Right cardiac atrium (tissue), 5 donors: ENCODE measurements at places on chromosomes 1 and 21.
A peak's percentile ranks its signal among the peaks of the same experiment; 100 is the strongest.

- DNase-seq: no peak
Observed at GRCh38 chr21:26782331-26782730, 62.9 kb downstream of the ADAMTS1 start.

GRCh38 chr1:59290193-59290949, 6.5 kb upstream of the FGGY start:
- DNase-seq: no peak

- no peak for DNase-seq
Observed at GRCh38 chr1:199550199-199551065, 477.1 kb upstream of the NR5A2 start.

- no peak for DNase-seq
Observed at GRCh38 chr1:50661626-50662025, 238.4 kb upstream of the DMRTA2 start.

DNA sequence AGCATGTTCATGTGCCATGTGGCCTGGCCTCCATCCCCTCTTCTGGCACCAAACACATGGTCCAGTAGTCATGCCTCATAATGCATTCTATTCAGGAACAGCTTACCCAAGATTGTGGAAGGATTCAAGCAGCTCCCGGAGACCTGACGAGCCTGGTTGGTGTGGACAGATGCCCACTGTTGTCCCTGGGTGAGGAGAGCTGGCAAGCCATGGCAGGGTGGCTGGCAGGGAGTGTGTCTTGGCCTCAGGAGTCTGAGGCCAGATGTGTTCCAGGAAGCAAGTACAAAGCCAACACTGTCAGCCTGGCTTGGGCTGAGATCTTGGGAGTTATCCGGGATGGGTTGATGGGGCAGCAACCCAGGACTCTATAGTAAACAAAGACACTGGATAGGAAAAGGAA, 7.3 kb upstream of the FABP3 start:
- no peak for DNase-seq

- no peak for DNase-seq
Observed at GRCh38 chr1:6163191-6163972, 16.7 kb downstream of the CHD5 start.

DNA sequence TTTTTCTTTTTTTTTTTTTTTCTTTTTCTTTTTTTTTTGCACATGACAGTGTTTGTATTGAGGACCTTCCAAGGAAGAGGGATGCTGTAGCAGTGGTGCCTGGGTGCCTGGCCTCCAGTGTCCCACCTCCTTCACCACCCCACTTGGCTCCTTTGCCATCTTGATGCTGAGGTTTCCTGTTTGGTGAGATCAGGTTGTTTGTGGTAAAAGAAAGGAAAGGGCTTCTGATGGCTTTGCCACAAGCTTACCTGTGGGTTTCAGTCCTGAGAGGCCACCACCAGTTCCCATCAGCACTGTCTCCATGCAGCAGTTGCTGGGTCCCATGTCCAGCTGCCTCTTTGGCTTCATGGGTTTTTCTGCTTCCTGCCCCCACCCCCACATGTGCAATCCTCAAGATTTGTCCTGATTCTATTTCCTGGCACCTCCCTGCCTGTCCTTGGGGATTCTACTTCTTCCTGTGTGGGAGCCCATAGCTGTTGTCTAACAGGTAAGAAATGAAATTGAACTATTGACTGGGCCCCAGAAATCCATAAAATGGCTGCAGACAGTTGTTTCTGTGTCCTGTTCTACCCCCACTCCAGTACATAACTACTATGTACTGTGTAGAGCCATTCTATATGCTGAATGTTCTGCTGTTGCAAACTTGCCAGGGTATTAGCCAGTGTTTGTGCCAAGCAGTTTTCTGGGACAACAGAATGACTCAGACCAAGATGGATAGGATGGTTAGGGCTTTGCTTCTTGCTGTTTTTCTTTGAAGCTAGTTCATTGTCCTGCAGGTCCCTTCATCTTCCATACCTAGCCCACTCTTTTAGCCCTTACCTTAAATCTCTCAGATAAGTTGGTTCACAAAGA, 4.2 kb upstream of the CCDC28B start:
- no peak for DNase-seq

GRCh38 chr1:246254854-246255253, 252.2 kb downstream of the SMYD3 start:
- DNase-seq: no peak

DNA sequence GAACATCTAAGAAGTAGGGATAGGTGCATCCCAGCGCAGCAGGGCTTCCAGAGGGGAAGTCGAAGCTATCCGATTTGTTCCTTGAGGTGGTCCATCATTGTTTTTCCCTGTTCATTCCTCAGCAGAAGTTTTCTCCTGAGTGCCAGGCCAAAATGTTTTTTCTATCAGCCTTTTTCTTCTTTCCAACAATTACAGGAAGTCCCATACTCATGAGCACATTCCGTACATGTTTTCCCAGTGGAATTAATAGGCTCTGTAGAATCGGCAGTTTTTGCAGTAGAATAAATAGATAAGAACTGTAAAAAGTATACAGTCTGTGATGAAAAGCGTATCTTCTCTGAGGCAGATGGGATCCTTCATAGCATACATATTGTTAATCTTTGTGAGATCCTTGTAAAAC, 24.8 kb downstream of the CD101 start:
- DNase-seq: no peak

GRCh38 chr1:96979304-96980268, 258.0 kb downstream of the PTBP2 start:
- DNase-seq: no peak

DNA sequence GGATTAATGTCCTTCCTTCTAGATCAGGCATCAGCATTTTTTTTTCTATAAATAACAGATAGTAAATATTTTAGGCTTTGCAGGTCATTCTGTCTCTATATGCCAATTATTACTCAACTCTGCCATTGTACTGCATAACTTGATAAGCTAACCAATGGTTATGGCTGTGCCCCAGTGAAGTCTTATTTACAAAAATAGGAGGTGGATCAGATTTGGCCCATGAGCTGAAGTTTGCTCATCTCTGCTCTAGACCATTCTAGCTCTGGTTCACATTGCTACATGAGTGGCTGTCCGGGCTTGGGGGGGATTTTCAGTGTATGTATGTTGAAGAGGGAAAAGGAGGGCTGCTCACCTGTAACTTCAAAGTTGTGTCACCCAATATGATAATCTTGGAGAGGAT, 10.1 kb downstream of the RAB7B start:
- no peak for DNase-seq

- no peak for DNase-seq
Observed at GRCh38 chr1:221171768-221172167, 292.5 kb downstream of the HLX start.

DNA sequence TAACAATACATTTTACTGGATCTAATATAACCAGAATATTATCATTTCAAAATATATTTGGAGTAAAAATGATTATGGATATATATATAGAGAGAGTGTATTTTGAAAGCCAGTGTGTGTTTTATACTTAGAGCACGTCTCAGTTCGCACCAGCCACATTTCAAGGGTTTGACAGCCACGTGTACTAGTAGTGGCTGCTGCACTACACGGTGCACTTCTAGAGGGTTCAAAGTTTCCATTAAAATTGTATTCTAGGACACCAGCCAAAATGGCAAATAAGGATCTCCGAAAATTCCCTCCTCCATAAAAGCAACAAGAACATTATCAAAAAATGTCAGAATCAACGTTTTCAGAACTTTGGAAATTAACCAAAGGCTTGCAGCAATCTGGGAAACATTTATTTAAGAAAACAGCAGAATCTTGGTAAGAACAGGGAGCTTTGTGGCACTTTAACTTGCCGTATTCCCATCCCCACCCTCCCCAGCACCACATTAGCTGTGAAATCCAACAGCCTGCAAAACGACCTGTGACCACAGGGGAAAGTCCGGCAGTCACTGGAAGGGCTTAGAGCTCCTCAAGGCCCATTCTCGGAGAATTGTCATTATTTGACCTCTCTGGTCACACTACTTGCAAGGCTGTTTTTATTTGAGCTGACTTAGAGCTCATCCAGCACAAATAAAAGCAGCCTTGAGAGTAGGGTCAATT, 33.5 kb upstream of the MRPS6 start:
- DNase-seq: no peak

DNA sequence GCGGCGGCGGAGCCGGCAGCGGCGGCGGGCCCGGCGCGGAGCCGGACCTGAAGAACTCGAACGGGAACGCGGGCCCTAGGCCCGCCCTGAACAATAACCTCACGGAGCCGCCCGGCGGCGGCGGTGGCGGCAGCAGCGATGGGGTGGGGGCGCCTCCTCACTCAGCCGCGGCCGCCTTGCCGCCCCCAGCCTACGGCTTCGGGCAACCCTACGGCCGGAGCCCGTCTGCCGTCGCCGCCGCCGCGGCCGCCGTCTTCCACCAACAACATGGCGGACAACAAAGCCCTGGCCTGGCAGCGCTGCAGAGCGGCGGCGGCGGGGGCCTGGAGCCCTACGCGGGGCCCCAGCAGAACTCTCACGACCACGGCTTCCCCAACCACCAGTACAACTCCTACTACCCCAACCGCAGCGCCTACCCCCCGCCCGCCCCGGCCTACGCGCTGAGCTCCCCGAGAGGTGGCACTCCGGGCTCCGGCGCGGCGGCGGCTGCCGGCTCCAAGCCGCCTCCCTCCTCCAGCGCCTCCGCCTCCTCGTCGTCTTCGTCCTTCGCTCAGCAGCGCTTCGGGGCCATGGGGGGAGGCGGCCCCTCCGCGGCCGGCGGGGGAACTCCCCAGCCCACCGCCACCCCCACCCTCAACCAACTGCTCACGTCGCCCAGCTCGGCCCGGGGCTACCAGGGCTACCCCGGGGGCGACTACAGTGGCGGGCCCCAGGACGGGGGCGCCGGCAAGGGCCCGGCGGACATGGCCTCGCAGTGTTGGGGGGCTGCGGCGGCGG, 1.0 kb downstream of the ARID1A start:
- peak; percentile 79 for DNase-seq

DNA sequence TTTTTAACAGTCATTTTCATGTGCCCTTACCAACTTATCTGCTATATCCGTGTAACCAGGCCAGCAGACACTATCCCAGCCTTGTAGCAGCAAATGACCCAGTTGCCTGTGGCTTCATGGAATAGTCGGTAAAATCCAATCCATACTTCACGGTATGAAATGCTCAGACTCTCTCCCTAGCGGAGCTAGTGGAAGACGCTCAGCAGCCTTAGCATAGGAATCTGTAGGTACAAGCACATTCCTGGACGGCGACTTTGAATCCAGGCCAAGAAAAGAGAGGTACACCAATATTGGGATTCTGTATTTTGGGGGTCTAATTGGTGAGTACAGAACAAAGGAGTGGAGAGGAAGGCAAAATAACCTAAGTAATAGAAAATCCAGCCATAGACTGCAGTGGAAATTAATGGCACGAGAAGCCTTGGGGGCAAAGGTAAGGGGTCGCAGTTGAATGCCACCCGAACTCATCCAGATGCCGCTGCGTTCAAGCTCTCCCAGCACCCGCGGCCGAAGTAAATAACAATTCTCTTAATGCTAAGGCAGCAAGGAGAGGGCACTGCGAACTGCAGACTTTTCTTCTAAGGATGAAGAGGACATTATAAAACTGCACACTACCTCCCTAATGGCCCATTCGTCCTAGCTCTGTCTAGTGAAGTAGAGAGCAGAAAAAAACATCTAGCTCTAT, 17.7 kb upstream of the TBX15 start:
- no peak for DNase-seq

DNA sequence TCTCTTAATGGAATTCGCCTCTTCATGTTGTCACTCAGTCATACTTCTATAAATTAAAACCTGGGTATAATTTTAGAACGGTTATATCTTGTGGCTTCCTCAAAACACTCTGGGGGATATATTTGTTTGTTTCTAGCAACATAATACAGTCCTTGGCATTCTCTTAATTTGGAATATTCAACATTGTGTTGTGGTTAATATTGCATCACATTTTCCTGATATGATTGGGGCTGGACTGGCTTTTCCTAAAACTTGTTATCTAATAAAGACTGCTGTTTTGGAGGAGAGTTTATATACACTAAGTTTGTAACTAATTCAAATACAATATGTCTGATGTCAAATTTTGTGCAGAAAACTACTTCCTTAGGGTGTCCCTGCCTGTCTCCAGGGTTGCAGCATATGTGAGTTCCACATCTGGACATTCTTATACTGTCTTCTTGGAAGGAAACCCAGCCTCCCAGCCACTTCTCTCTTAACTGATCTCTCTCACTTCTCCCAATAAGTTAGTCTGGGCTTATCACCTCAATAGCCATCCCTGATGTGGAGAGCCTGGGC, 892.6 kb downstream of the MRPL39 start:
- no peak for DNase-seq

DNA sequence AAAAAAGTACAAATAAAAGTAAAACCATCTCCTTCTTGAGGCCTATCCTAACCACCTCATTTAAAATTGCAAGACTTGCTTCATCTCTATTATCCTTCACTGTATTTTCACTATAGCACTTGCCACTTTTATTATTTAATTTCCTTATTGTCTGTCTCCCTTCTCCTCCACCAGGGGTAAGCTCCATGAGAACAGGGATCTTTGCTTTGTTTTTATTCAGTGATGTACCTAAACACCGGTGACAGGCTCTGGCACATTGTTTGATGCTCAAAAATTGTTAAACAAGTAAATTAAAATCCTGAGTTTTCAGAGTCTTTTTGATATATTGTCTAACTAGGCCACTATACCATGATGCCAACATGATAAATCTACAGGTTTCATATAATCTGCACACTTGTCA, 17.2 kb upstream of the SPEN start:
- DNase-seq: no peak

- no peak for DNase-seq
Observed at GRCh38 chr1:114232691-114233090, 79.0 kb upstream of the SYT6 start.

- DNase-seq: no peak
Observed at GRCh38 chr1:66654643-66655042, 97.6 kb upstream of the DYNLT5 start.

- DNase-seq: peak; percentile 48
Observed at GRCh38 chr1:33299461-33300155, 21.3 kb downstream of the A3GALT2 start.

- no peak for DNase-seq
Observed at GRCh38 chr1:10510520-10511493, 36.1 kb downstream of the PEX14 start.

DNA sequence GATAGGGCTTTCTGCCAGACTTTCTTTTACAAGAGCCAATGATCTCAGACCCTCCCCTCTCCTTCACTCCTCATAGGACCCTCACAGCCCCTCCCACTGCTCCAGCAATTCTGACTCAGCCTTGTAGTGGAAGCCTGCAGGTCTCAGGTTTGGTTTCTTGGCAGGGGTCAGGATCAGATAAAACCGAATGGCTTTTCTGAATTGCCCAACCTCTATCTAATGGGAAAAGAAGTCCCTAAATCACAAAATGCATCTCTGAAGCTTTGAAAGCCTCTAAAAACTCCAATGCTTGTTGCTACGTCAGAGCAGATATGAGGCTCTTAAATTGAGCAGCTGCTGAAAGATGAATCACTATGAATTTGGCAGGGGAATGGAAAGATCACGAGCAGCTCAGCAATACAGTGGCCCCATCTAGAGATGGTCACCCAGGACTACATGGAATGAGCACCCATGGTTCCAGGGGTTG, 74.5 kb downstream of the NID1 start:
- DNase-seq: no peak

GRCh38 chr1:26771643-26772321, 16.0 kb upstream of the PIGV start:
- no peak for DNase-seq
